Esophagus squamous epithelium (tissue), 5 donors: ENCODE measurements at places on chromosomes 1 and 21.

DNA sequence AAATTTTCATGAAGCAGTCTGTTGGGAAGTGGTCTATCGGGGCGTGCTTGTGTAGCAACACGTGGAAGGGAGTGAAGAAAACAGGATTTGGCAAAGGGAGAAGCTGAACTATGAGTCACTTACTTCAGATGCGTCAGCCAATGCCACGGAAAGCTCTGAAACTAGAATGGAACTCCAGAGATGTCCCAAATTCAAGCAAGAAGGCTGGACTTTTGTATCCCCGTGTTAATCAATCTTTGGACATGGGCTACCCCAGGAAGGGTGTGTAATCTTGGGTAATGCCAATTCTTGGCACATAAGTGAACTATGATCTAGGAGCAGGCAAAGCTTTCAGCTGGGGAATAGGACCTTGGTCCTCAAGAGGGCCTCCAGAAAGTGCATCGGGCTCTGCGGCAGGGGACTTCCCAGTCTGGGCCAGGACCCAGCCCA, 102.6 kb downstream of the ADSS2 start:
- DNase-seq, result no peak

GRCh38 chr1:55522353-55522903, 307.3 kb upstream of the USP24 start:
- DNase-seq, result no peak

DNA sequence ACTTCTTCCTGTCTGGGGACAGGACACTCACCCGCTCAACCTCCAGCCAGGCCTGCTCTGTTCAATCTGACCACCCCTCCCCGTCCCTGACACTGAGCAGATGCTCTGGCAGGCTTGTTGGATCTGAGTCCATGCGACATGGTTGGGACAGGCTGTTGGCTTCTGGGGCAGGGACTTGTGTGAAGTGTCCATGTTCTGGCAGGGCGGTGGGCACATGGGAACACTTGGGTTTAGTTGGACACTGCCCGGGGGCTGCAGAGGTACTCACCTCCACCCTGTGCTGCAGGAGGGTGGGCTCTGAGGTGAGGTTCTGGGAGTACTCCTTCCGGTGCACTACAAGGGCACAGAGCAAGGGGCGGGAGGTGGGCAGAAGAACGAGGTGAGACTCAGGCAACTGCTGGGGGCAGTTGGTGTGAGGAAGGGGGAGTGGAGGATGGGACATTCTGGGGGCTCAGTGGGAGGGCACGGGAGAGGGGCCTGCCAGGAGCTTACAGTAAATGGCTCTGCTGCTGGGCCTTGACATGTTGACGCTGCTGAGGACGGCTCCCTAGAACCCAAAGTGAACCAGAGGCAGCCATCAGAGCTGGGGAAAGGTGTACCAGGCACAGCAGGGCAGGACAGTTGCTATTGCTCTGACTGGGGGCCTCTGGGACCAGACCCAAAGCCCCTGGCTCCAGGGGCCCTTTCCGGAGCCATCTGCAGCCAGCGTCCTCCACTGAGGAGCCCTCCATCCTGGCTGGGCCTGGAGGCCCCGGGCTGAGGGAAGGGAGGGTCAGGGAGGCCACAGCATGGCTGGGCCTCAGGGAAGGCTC, 2.3 kb downstream of the EPS8L3 start:
- DNase-seq, result no peak

- DNase-seq, result no peak
These were observed 2072.4 kb downstream of the MRPL39 start for GRCh38 chr21:23534850-23535249.

DNA sequence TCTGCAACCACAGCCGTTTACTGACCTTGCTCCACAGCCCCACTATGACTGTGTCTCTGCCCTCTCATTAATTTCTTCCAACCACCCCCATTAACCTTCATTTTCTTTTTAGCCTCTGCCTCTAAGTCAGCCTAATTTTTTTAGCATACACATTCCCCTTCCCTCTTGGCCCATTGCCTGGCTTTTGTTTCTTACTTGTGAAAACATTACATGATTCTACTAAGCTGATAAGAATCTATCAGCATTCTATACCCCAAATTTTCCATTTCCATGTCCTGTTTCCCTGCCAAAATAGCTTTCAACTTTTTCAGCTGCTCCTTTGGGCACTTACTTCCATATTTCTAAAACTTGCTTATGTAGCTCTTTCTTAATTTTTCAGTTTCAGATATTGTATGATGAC, 79.8 kb downstream of the PCP4 start:
- no peak for DNase-seq

- no peak for DNase-seq
These were observed 39.4 kb downstream of the ZP4 start for GRCh38 chr1:237851210-237851845.

- no peak for DNase-seq
These were observed 28.6 kb downstream of the AKNAD1 start for GRCh38 chr1:108828074-108828961.

GRCh38 chr1:176183618-176184017, 23.5 kb downstream of the COP1 start:
- DNase-seq, result no peak

GRCh38 chr1:24282491-24282890, 36.7 kb upstream of the GRHL3 start:
- no peak for DNase-seq

GRCh38 chr1:32780628-32781234, 36.4 kb downstream of the YARS1 start:
- no peak for DNase-seq

DNA sequence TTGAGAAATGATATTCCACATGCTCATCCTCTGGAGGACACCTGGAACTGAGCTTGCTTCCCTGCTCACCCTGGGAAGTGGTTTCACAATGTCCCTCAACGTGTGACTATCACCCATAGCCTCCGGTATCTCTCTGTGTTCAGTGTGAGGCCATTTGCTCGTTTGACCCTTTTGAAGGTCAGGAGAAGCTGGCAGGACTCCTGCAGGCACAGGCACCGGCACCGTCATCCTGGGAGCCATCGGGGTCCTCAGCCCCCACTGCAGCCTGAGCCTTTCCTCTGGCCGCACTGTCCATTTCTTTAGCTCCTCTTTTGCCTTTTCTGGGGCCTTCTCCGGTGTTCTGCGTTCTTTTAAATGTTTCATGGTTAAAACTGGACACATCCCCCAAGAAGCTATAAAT, 159.6 kb upstream of the COL6A1 start:
- no peak for DNase-seq

- no peak for DNase-seq
These were observed 13.1 kb upstream of the CASQ1 start for GRCh38 chr1:160177231-160177630.

GRCh38 chr1:219090607-219091006, 83.1 kb upstream of the LYPLAL1 start:
- no peak for DNase-seq

DNA sequence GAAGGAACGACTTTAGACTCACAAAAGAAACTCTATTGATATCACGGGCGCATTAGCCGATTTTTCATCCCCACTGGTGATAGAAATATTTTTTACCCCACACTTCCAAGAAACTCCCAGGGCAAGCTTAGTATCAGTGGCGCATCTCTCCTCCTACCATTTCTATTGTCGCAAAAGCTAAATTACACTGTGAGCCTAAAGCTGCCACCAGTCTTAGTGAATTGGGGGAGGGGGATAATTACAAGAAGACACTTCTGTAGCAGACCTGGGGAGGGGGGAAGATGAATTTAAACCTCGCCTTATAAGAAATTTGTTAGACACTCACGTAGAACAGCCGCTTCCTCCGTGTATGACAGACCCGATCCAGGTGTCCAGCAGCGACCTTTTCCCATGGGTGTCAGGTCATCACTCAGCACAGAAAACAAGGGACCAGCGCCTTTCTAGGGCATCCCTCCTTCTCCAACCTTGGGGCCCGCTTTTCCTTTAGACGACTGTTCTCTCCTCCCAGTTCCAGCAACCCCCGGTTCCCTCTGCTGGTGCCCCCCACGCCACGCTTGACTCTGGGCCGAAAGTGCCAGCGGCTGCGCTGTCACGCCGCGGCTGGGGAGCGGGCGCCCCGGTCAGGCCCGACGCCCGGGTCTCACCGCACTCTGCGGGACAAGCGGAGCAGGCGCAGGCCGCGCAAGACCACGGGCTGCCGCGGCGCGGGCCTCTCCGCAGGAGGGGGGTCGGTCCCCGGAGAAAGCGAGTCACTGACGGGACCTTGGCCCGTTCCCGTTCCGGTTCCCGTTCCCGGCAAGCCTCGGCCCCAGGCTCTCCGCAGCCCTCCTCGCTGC, 821 bp downstream of the PHC2 start:
- DNase-seq, result no peak

DNA sequence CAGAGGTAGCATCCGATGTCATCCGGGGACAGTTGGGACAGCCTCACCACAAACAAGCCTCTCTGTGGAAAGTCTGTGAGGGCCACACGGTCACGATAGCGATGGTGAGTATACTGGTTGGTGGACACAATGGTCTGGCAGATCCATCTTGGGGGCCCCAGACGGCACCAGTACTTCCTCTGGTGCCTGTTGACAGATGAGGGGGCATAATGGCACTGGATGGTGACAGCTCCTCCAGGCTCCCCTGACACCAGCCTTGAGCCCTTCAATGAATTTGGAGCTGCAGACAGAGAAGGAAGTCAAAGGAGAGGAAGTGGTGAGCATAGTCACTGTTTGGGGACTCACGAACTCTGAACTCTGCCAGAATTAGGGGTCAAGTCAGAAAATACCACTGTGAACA, 8.0 kb downstream of the FCAMR start:
- DNase-seq, result no peak

DNA sequence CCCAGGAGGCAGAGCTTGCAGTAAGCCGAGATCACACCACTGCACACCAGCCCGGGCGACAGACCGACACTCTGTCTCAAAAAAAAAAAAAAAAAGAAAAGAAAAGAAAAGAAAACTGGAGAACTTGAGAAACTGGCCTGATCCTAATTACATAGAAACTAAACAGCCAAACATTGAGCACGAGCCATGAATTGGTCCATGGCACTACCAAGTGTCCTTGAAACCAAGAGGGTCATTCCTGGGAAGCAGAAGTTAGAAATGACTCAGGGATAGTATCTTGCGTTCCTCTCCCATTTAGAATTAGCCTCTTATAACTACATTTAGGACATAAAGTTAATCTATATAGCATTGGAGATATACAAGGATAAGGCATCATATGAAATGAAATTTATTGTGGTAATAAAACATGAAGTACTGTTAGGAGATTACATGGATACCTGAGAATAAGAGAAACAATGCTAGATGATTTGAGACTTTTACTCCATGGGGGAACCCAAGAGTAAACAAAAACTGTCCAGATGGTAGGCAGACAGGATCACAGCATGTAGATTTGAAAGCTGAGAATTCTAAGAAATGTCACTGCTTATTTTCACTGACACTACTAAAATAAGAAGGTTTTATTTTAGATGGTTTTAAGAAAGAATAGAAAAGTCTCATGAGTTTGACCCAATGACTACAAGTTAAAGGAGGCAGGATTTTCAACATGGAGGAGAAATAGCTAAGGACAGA, 39.5 kb upstream of the CPLANE2 start:
- DNase-seq, result no peak

DNA sequence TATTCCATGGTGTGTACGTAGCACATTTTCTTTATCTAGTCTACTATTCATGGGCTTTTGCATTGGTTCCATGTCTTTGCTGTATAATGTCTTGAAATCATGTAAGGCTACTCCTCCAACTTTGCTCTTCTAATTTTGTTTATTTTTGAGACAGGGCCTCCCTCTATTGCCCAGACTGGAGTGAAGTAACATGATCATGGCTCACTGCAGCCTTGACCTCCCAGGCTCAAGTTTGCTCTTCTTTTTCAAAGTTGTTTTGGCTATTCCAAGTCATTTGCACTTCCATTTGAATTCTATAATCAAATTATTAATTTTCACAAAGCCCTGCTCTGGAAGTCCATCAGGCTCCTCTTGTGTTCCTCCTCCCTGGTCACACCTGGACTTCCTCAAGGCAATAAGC, 90.2 kb upstream of the SGIP1 start:
- no peak for DNase-seq

DNA sequence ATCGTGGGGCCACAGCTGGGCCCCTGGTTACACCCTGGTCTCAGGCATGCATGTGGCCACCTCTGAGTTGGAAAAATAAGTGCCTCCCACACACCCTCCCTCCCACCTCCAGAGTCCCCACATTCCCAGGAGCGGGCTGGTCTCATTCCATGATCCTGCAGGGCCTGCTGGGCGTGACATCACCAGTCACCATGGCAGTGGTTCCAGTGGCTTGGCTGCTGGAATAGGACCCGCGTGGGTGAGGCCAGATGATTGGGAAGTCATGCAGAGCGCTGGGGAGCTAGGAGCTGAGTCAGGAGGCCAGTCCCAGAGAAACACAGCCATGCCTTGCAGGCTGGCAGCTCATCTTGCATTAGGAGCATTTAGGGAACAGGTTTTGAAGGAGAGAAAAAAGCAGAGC, 125.4 kb upstream of the TMEM51 start:
- no peak for DNase-seq

GRCh38 chr1:45001011-45001481, 10.1 kb downstream of the HECTD3 start:
- DNase-seq, result no peak

GRCh38 chr1:24925082-24925779, 4.8 kb downstream of the RUNX3 start:
- no peak for DNase-seq

DNA sequence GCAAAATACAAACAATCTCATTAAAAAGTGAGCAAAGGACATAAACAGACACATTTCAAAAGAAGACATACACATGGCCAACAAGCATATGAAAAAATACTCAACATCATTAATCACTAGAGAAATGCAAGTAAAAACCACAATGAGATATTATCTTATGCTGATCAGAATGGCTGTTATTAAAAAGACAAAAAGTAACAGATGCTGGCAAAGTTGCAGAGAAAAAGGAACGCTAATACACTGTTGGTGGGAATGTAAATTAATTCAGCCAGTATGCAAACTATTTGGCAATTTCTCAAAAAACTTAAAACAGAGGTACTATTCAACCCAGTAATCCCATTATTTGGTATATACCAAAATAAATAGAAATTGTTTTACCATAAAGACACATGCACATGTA, 32.2 kb upstream of the TNFSF18 start:
- DNase-seq, result no peak

DNA sequence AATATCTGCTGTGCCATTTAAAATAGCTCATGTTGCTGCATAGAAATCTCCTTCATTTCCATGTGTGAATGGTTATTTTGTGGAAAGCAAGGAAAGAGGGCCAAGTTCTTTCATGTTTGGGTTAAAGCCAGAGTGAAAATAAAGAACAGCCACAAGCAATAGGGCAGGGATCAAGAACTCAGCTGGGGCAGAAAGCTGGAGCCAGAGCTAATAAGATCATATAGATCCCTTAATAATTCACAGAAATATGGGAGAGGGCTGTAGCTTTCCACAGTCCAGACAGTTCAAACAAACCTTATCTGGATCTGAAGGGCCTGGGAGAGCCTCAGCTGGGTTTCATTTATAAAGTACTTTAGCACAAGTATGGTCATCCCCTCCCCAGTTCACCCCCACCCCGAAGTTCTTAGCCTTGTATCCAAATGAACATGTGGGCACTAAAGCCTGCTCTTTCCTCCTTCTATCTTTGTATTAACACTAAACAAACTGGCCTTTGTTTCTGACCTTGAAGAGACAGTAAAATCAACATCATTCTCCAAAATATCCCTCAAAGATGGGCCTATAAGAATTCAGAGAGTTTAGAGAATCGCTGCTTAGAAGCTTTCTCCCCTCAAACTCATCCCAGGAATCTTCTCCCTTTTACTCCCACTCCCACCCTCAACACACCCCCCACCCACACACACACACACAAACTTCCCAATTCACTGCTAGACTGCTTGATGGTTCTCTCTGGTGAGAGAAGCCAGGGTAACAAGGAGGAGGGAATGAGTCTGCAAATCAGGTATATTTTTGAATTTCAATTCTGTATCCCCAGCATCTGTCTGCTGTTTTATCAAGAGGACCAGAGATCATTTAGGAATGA, 41.7 kb downstream of the UTP25 start:
- DNase-seq, result no peak
